NCI-H1417 treated with DMSO at 0.1 percent for 48 hours (cell line): ENCODE measurements at places on chromosomes 1 and 21.
A peak's percentile ranks its signal among the peaks of the same experiment; 100 is the strongest.

DNA sequence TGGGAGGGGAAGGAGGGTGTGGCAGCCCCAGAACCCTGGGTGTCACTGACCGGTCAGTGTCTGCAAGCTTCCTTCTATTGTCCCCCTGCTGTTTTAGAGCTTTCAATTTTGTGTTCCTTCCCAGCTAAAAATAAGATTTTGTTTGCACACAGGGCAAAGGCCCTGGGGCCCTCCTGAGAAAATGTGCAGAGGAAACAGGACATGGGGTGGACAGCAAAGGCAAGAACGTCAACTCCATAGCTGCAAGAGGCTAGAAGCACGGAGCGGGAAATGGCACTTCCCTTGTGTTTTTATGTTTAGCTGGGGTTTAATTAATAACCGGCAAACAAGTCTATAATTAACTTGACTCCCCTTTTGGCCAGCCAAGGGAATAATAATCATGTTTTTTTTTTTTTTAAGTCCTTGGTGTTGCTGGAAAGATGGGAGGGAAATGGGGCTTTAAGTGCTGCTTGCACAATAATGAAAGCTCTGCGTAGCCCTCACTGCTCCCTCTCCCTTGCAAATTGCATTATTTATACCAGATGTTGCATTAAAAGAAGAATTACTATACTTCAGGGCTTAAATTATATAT, 261.4 kb upstream of the USP24 start:
- DNase-seq, result peak; percentile 3

DNA sequence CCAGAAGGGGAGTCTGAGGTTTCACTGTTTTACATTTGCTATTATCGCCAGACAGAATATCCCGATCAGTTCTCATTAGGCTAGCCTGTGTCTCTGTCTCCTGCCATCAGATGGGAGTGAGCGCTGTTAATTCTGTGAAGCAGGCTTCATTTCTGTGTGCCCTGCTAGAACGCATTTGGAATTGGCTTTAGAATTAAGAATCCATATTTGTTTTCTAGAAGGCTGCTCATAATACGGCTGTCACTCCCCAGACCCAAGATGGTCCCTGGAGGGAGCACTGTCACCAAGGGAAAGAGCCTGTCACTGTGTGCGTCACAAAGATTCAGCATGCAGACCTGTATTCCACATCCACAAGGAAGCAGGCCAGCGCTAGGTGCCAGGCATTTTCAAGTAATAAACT, 49.2 kb downstream of the CASQ2 start:
- DNase-seq, result no peak

DNA sequence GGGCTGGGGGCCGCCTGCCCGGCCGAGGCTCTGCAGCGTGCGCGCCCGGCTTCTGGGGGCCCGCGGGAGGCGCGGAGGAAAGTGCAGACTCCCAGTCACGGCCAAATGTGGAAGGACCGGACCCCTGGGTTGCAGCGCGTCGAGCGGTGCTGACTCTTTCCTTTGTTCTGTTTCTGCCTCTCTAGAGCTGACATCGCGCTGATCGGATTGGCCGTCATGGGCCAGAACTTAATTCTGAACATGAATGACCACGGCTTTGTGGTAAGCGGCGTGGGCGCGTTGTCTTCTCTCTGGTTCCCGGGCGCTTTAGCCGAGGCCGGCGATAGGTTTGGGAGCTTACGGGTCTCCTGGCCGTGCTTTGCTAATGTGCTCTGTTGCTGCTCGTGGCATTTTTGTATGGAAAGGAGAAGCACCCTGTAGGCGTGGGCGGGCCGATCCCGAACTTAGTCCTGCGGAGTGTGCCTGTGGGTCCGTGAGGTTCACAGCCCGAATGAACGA, 629 bp downstream of the PGD start:
- no peak for DNase-seq

DNA sequence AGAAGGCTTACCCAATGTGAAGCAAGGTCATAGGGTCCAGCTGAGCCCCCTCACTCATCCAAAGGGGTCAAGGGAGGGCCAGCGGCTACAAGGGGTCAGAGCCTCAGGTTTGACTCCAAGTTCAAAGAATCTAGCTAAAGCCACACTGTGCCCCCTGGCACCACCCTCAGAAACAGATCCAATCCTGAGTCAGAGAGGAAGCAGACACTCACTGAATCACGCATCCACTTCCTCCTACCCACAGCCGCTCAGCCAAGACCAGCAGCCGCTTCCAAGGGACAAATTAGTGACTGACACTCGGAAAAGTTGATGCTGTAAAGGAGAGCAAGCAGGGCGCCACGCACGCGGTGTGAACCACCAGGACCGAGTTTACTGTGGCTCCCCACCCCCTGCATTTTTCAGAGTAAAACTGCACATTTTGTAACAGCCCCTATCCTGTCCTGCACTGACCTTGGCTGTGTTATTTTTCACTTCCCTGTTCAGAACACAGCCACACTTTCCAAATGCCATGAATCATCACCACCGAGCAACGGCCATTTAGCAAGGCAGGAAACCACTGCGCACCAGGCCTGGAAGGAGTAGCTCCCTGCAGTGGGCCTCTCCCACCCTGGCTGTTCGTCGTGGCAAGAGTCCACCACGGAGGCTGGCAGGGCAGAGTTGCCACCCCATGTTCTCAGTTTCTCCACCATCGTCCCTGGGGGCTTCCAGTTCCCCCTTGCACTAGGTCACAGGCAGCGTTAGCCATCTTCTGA, 147.8 kb downstream of the TOMM20 start:
- DNase-seq, result no peak

- DNase-seq, result no peak
Observed at GRCh38 chr1:85047472-85048295, 616 bp downstream of the MCOLN3 start.

DNA sequence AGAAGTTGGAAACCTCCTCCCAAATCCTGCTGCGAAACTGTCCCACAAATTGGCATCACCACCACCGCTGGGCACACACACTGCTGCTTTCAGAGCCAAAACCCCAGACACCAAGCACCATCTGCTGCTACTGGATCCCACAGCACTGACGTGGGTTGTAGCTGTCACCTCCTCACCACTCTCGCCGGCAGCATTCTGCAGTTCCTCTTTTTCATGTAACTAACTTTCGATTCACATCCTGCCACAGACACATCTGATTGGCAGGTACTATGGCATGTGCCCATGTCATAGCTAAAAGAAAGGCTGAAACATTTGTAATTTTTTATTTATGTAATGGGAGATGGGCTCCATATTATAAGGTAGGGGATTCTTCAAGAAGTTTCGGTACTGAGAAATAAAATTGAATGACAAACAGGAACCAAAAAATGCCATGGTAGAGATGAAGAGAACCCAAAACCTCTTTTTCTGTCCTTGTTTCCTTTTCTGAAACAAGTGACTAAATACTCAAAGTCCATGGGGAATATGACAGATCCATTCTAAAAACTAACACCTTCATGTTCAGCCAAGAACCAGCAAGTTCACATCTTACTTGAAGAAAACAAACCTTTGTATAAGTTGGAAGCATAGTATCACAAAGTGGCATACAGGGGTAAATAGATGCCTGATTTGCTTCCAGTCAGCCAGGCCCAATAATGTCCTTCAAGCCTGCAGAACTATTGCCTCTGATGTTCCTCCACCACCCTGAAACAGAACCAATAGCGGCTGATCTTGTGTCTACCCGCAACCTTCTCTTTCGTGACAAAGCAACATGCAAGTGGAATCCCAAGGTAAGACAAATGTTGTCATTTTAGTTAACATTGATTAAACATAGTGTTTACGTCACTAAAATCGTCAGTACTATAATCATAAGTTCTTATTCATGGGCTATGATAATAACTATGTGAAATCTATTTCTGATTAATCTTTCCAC, 26.6 kb upstream of the RGS13 start:
- no peak for DNase-seq

- no peak for DNase-seq
Observed at GRCh38 chr1:26274801-26275425, 5.0 kb upstream of the SH3BGRL3 start.

- DNase-seq, result no peak
Observed at GRCh38 chr1:201408176-201408833, 9.2 kb upstream of the LAD1 start.

DNA sequence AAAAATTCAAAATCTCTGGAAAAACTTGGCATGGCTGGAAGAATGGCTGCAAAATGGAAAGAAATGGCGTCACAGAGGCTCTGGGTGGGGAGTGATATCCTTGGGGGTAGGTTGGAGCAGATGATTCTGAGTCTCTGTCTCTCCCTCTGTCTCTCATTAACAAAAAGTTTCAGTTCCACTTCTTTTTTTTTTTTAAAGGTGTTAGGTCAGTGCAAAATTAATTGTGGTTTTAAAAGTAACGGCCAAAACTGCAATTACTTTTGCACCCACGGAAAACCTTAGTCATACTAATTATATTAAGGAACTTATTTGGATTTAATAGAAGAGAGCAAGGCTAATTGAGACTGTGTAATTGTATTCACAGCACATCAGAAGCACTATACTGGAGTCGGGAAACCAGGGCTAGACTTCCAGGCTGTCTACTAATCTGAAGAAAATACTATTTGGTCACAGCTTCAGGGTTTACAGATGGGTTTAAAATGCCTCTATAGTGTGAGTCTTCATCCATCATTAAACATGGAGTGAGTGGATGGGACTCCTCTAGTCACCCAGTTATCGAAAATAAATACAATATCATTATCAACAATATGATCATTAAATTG, 289.1 kb upstream of the PLD5 start:
- DNase-seq, result no peak

DNA sequence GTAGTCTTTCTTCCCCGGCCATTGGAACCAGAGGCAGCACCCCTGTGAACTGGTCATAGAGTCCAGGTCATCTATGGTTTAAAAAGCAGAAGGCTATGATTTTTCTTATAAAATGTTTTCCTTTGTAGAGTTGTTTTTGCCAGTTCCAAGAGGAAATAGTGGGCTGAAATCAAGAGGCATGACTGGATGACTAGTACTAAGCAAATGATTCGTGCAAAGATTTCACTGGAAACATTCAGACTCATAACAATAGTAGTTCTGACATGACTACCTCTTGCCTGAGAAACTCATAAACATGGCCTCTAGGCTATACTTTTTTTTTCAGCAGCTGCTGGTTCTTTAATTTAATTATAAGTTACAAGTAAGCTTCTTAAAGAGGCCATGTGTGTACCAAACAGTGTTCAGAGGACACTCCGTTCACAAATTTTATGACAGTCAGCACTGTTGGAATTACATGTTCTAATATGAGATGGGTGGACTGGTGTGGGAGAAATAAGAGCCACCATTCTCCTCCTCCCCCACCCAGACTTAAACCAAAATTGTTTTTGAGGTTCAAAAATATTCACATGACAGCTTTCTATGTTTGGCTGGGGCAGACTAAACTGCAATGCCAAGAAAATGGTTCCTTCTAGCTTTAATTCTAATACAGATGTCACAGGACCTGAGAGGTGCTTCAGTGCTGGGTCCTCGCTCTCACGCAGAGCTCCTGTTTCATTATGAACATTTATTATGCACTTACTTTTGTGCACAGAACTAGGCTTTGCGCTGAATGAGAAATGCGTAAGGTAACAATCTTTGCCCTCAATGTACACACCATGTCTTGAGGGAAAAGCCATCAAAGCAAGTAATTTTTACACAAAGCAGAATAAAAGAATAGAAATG, 147.5 kb downstream of the ZC3H11B start:
- no peak for DNase-seq

DNA sequence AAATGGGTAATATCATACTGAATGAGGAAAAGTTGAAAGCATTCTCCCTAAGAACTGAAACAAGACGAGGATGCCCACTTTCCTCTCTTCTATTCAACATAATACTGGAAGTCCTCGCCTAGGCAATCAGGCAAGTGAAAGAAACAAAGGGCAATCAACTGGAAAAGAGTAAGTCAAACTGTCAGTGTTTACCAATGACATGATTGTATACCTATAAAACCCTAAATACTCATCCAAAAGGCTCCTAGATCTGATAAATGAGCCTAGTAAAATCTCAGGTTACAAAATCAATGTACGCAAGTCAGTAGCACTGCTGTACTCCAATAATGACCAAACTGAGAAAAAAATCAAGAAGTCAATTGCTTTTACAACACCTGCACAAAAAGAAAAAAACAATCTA, 575.8 kb upstream of the PRMT6 start:
- DNase-seq, result no peak

DNA sequence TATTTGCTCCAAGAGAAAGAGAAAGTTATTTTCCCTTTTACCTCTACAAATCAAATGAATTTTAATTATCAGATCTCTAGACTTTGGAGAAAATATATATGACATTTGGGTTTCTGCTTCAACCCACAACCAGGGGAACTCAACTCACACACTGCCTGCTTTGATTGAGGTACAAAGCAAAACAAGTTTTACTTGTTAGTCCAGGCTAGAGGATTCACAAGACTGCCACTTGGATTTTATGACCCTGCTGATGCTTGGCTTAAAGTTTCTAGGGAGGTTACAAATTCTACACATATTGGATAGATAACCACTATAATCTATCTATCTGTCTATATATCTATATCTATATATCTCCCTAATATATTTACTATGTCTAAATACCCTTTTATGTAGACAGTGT, 467.3 kb upstream of the RGS18 start:
- DNase-seq, result no peak

- DNase-seq, result no peak
Observed at GRCh38 chr1:67647814-67648358, 37.1 kb upstream of the GADD45A start.

- DNase-seq, result no peak
Observed at GRCh38 chr1:235112297-235113182, 16.1 kb downstream of the TOMM20 start.

DNA sequence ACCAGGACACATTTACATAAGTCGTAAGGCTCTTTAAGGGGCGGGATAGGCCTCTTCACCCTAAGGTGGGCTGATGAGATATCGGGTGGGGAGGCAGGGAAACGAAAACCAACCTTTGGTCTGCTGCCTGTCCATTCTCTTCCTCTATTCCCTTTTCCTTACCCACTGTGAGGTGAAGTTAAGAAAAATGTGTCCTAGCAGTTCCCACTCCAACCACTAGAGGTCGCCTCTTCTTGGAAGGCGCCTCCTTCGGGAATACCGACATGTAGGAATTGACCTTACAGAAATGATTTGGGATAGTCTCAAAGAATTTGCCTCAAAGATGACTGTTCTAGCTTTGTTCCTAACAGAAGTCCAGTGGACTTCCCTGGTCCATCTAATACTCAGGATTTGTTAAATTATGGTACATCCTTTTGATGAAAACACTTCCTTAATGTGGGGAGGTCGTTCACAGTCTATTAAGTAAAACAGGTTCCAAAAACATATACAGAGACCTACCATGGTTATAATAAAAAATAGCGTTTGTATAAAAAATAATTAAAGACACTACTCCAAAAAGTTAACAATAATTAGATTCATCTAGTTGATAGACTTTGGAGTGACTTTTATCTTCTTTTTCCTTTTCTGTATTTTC, 14.1 kb downstream of the AZIN2 start:
- DNase-seq, result no peak

- no peak for DNase-seq
Observed at GRCh38 chr1:31703431-31704270, at the start of gene COL16A1. Gene COL16A1 (minus strand): TSS chr1:31704017. CDS start chr1:31702193, 1,824 bp downstream.

- DNase-seq, result no peak
Observed at GRCh38 chr1:181021811-181022434, 747 bp downstream of the STX6 start.
